ENCODE measurements at places on chromosomes 2 and 18.
A peak's percentile ranks its signal among the peaks of the same experiment; 100 is the strongest.

DNA sequence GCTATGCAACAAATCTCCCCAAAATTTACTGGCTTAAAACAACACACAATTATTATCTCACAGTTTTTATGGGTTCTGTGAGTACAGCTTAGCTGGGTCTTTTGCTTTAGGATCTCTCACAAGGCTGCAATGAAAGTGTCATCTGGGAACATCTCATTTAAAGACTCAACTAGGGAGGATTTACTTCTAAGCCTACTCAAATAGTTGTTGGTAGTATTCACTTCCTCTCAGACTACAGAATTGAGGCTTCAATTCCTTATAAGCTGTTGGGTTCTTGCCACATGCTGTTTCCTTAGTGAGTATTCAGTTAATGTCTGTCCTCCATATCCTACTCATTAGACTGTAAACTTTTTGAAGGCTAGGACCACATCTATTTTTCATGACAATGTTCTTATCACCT is 72.3 kb downstream of the MDH1 start:
- DNase-seq = no peak

DNA sequence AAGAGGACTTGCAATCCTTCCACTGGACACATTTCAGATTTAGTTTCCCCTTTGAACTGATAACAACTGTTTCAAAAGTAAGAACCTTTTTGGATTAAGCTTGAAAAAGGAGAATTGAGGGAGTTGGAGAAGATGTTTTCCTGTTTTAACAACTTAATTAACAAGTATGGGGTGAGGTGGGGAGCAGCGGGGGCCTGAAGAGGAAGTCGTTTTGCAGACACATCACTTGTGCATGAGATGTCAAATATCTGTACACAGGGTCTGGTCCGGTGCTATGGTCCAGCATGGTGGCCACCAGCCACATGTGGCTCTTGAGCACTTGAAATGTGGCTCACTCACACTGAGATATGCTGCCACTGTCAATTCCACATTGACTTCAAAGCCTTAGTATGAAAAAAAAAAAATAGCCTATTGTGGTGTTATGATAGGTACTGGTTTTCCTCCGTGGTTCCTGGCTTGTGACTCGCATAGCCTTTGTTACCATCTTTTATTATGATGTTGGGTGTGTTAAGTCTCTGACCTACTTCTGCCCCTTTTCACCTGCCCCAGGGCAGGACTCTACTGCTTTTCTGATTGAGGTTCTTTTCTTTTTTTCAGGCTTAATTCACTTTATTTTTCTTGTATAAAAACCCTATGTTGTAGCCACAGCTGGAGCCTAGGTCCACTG is 205.5 kb downstream of the BCL2 start:
- DNase-seq = no peak

- no peak for DNase-seq
Observed at GRCh38 chr2:86044614-86045013, 61.1 kb downstream of the POLR1A start.

- no peak for DNase-seq
Observed at GRCh38 chr2:8028981-8029380, 652.9 kb upstream of the ID2 start.

DNA sequence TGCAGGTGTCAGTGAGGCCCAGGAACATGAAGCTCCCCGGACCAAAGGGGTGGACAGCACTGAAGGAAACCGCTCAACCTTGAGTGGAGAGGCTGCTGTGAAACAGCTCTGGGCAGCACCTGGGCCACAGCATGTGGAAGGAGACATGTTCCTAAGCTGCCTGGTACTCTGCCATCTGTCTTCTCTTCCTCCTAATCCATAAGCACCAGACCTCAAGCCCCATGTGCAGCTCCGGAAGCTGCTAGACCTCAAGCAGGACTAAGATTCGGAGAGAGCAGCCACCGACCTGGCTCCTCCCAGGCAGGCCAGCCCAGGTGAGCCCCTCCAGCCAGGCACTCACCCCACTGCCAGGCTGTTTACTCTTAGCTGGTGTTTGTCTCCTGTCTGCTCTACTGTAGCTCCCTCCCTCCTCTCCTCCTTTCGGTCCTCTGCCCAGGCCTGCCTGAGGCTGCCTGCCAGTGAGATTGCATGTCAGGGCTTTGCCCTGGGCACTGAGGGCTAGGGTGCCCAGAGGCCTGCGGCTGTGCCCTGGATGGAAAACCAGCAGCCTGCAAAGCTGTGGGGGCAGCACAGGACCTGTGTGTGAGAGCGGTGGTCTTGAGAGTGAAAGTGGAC is 53.7 kb downstream of the BCL11A start:
- DNase-seq = no peak

- no peak for DNase-seq
Observed at GRCh38 chr2:133884739-133885381, 316.6 kb upstream of the NCKAP5 start.

- no peak for DNase-seq
Observed at GRCh38 chr2:224366267-224366844, 35.6 kb downstream of the FAM124B start.

GRCh38 chr2:67445652-67446268 is 48.6 kb downstream of the ETAA1 start:
- DNase-seq = no peak

DNA sequence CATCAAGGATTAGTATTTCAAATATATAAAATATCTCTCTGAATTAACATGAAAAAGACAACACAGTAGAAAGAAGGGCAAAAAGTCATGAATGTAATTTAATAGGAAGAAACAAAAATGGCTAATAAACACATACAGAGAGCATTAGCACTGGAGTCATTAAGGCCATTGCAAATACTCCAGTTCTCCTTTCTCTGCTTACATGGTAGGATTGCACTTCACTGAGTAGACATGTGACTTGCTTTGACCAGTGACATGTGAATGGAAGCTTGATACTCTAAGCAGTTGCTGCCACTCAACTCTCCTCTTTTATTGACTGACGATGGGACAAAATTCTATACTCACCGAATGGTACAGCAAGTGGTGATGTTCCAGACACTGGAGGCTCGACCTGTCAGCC is 153.9 kb upstream of the LGALSL start:
- DNase-seq = no peak

DNA sequence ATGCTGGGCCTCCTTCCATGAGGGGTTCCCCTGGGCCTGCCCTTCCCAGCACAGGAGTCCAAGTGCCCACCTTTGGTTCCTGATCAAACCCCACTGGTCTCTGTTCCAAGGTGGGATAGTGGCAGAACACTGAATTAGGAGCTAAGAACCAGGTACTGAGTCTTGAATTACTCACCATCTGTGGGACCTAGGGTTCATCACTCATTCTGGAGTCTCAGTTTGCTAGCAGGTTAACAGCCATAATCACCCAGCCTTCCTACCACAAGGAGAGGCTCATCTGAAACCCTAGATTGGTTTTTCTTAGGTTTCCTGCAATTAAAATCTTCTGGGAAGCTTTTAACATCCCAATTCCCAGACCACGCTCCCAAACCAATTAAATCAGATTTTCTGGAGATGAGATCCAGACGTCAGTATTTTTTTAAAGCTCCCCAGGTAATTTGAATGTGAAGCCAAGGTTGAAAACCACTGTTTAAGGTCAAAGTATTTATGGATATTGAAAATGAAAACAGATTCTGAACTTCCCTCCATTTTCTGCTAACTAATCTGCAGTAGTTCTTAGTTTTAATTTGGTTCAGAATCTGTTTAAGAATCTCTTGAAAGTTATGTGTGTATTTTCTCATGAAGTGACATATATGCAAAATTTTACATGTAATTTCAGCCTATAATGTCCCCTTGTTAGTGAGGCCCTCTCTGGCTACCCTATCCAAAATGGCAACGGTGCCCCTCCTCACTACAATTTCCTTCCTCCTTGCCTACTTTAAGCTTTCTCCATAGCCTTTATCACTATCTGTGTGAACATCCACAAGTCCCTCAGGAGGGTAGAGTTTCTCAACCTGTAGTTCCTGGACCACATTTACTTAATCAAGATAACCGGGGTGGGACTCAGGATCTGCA is 166.5 kb upstream of the CXCR4 start:
- no peak for DNase-seq

DNA sequence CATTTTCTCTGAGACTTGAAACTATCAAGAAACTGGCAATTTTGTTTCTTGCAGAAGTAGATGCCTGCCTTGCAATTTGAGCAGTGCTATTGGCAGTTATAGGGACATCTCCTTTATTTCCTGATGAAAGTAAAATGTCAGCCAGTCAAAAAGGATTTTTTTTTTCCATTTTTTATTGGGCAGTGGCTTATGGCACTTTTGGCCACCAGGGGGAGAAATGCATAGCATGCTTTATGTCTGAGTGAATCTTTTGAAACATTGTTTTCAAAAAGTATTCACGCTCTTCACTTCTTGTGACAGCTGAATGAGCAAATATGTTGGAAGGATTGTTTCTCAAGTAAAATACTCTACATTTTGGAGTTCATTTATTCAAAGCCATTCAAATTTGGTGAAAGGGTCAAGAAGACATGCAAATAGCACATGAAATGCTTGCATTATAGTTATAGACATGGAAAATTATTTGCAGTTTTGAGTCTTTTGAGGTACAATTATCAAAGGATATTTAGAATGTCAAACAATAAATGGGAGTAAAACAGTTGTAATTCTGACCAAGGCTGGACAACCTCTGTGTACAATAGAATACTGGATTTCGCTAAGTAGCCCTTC is 491.0 kb downstream of the CDH2 start:
- DNase-seq = no peak

GRCh38 chr18:11972371-11973174 is 8.7 kb upstream of the IMPA2 start:
- DNase-seq = no peak

DNA sequence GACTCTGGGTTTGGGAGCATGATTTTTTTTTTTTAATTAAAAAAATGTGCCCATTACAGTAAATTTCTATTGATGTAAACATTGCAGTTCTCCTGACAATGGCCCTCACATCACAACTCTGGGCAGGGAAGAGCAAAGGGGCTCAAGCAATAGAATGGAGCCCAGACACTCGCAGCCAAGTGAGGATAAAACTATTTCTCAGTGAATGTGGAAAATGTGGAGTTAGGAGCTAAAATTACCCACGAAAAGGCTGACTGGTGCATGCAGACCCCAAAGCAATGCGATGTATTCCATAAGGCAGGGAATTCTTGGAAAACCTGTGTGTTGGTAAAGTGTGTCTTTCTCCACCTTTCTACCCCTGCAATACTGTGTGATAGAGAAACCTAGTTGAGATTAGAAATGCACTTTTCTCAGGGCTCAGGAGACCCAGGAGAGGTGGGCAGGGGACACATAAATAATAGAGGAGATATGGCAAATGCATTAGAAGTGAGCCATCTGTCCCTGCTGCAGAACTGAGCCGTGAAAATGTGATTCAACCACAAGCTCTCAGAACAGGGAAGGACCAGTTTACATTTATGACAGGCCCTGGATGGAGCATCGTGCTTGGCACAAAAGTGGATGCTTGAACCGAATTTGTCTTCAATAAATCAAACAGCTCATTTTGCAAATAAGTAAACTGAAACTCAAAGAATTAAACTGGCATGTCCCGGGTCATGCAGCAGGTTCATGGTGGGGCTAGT is 100.1 kb downstream of the MYCN start:
- DNase-seq = no peak

GRCh38 chr2:126656431-126657147 is 631 bp downstream of the GYPC start:
- peak; percentile 69 for DNase-seq

DNA sequence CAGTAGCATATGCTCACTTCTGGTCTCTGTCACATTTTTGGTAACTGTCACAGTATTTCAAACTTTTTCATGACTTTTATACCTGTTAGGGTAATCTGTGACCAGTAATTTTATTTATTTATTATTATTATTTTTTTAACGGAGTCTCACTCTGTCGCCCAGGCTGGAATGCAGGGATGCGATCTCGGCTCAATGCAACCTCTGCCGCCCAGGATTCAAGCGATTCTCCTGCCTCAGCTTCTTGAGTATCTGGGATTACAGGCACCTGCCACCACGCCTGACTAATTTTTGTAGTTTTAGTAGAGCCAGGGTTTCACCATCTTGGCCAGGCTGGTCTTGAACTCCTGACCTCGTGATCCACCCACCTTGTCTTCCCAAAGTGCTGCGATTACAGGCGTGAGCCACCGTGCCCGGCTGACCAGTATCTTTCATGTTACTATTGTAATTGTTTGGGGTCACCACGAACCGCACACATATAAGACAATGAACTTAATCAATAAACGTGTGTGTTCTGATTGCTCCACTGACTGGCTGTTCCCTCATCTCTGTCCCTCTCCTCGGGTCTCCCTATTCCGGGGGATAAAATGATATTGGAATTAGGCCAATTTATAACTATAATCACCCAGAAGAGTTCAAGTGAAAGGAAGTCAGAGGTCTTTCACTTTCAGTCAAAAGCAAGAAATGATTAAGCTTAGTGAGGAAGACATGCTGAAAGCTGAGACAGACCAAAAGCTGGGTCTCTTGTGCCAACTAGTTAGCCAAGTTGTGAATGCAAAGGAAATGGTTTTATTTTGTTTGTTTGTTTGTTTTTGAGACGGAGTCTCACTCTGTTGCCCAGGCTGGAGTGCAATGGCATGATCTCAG is 22.9 kb downstream of the TGIF1 start:
- DNase-seq = no peak

- no peak for DNase-seq
Observed at GRCh38 chr2:28160986-28161425, 231.7 kb upstream of the FOSL2 start.

- DNase-seq = no peak
Observed at GRCh38 chr2:33498291-33498956, 22.0 kb downstream of the RASGRP3 start.

- no peak for DNase-seq
Observed at GRCh38 chr2:233865838-233866237, 2.3 kb downstream of the MSL3B start.

All from hindlimb muscle (tissue), 1 donor.